ENCODE measurements at places on chromosomes 5 and 9.

DNA sequence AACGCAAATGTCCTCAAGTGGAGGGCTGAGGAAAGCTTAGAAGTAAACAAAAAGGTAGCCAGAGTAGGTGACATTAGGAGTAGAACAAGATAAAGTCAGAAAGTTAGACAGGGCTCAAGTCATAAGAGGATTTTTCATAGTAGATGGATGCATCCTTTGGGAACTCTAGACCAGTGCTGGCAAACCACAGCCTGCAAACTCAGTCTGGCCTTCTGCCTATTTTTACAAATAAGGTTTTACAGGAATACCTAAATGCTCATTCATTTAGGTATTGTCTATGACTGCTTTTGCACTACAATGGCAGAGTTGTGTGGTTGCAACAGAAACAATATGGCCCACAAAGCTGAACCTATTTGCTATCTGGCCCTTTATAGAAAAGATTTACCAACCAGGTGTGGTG is 116.0 kb upstream of the HMHB1 start:
- DNase-seq = no peak

- DNase-seq = no peak
Observed at GRCh38 chr5:83785176-83785668, 64.6 kb upstream of the HAPLN1 start.

GRCh38 chr5:33317271-33317670 is 123.5 kb upstream of the TARS1 start:
- no peak for DNase-seq

DNA sequence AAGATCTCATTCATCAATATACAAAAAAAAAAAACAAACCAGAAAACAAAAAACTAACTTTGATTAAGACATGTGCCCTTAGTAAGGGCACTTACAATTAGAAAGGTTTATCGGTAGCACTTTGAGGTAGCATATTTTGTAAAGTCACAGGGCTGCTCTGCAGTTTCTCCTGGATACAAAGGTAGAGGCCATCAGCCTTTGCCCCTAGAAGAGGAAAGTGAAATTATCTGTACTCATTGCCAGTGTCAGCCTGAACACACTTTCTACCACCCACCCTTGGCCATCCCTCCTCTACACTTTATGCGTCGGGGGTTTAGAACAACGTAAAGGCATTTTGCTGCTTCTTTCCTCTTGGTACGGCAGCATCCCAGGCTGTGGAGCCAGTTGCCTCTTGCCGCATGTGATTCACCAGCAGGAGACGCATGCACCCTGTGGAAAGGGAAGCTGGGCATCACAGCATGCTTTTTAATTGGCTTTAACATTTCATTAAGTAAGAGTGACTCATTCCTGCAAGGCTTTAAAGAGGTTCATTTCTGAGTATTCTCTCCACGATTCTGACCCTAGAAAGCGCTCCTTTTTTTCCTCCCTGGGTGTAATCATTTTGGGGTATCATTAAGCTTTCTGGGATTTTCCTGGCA is 84.6 kb downstream of the CEMIP2 start:
- DNase-seq = no peak

All from large intestine (tissue), 12 donors.